ENCODE measurements at places on chromosomes 7 and 10. TPM values are rescaled to one million over a fixed set of nuclear protein-coding genes. Genes with fewer than 3 reads are reported as not detected.

GIMAP6 gene
- total RNA-seq, result 85.9 TPM

ACHE gene
- total RNA-seq, result not detected

NPFFR1 gene
- not detected for total RNA-seq

MMD2 gene
- not detected for total RNA-seq

Data from activated CD4-positive, alpha-beta memory T cell treated with anti-CD3 and anti-CD28 coated beads, Interleukin-2, amount 10 ng/mL, durations not matched to agents 7 days and 5 days (primary cell).